Testis (tissue), 5 donors: ENCODE measurements at places on chromosomes 16 and 17. TPM values are rescaled to one million over a fixed set of nuclear protein-coding genes. Genes with fewer than 3 reads are reported as not detected.

- H3K4me3 ChIP-seq: no peak overlapping the region
- no peak for DNase-seq
- H3K4me1 ChIP-seq: peaks cover 38% of the 10 kb centered on the region
- no peak overlapping the region for H3K27ac ChIP-seq
- no peaks in the 10 kb centered on the region for H3K27me3 ChIP-seq
- H3K36me3 ChIP-seq: no peaks in the 10 kb centered on the region
Measured at GRCh38 chr16:12096157-12096777, 119.7 kb downstream of the SNX29 start.

GRCh38 chr16:86354641-86355513, 155.4 kb upstream of the FOXF1 start:
- no peaks in the 10 kb centered on the region for H3K27me3 ChIP-seq
- DNase-seq: no peak
- no peak overlapping the region for H3K4me3 ChIP-seq
- H3K4me1 ChIP-seq: no peaks in the 10 kb centered on the region

GRCh38 chr17:31582151-31582907, 190.9 kb downstream of the RAB11FIP4 start:
- H3K4me3 ChIP-seq: no peak overlapping the region
- peak; percentile 29 for DNase-seq
- peaks cover 17% of the 10 kb centered on the region for H3K4me1 ChIP-seq
- H3K27me3 ChIP-seq: no peaks in the 10 kb centered on the region
- no peaks in the 10 kb centered on the region for H3K36me3 ChIP-seq
- no peak overlapping the region for H3K27ac ChIP-seq

GRCh38 chr17:57604771-57605674, 140.1 kb downstream of the CCDC182 start:
- peak; percentile 68 for DNase-seq
- no peak overlapping the region for H3K4me3 ChIP-seq

DNA sequence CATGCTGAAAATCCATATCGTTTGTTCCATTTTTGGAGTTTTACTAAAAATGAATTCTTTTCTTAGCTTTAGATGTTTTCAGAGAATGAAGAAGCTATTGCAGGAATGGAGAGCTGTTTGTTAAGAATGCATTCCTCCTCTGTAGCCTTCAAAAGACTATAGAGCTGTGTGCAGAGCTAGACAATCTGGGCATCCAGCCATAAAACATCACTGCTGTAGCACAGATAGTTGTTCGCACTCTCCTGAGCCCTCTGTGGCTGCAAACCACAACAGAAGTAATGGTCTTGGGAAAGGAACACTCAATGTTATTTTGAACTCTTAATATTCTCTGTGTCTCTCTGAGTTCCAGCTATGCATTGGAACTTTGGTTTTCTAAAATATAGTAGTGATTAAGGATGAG, 4.9 kb downstream of the TNRC6C start:
- peaks cover 11% of the 10 kb centered on the region for H3K4me1 ChIP-seq
- H3K36me3 ChIP-seq: no peaks in the 10 kb centered on the region
- no peak overlapping the region for H3K27ac ChIP-seq
- H3K4me3 ChIP-seq: no peak overlapping the region

DNA sequence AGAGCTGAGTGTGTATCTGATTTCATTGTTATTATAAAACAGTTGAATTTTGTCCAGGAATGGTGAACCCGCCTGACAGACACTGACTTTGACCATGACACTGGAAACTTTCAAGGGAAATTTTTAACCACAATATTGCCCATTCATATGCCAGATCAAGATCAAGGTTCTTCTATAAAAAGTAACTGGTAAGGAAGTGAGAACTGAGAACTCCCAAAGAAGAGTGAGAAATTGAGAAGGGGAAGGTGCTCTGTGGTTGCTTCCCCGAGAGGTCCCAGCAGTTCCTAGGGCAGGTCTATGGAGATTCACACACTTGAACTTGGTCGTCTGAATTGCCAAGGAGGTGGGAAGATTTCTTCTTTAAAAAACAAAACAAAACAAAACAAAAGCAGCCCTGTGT, 27.3 kb downstream of the SLC6A4 start:
- H3K36me3 ChIP-seq: no peaks in the 10 kb centered on the region
- DNase-seq: peak; percentile 2
- H3K27ac ChIP-seq: no peak overlapping the region
- no peak overlapping the region for H3K4me3 ChIP-seq
- H3K27me3 ChIP-seq: no peaks in the 10 kb centered on the region

GRCh38 chr16:57409065-57409464, 4.5 kb downstream of the CCL17 start:
- no peak overlapping the region for H3K4me3 ChIP-seq
- no peaks in the 10 kb centered on the region for H3K36me3 ChIP-seq
- no peak overlapping the region for H3K27ac ChIP-seq
- H3K27me3 ChIP-seq: no peaks in the 10 kb centered on the region
- no peaks in the 10 kb centered on the region for H3K4me1 ChIP-seq
- no peak for DNase-seq

- H3K4me3 ChIP-seq: no peak overlapping the region
- DNase-seq: no peak
- H3K27me3 ChIP-seq: no peaks in the 10 kb centered on the region
- H3K36me3 ChIP-seq: no peaks in the 10 kb centered on the region
- no peaks in the 10 kb centered on the region for H3K4me1 ChIP-seq
Measured at GRCh38 chr16:50711862-50712559, 18.6 kb downstream of the NOD2 start.

DNA sequence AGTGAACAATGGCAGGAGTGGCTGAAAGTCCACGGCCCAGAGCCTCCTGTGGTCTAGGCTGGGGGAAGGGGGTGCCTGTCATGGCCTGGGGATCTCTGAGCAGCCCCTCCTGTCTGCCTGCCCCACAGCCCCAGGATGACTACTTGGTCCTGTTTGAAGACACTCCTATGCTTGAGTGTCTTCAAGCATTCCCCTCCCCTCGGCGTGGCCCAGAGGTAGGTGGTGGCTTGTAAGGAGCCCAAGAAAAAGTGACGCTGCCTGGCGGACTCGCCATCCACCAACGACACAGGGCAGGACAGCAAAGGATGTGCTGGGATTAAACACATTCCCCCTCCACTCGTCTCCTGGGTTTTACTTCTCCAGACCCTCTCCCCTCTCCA, 5.7 kb downstream of the SULT1A1 start:
- H3K27me3 ChIP-seq: no peaks in the 10 kb centered on the region
- DNase-seq: no peak
- no peaks in the 10 kb centered on the region for H3K36me3 ChIP-seq
- no peak overlapping the region for H3K27ac ChIP-seq

- H3K27ac ChIP-seq: peak overlapping the region; percentile 90
- peak overlapping the region; percentile 84 for H3K4me3 ChIP-seq
- peaks cover 20% of the 10 kb centered on the region for H3K4me1 ChIP-seq
- DNase-seq: no peak
- no peaks in the 10 kb centered on the region for H3K27me3 ChIP-seq
Measured at GRCh38 chr16:30122604-30123160, 338 bp downstream of the MAPK3 start.

DNA sequence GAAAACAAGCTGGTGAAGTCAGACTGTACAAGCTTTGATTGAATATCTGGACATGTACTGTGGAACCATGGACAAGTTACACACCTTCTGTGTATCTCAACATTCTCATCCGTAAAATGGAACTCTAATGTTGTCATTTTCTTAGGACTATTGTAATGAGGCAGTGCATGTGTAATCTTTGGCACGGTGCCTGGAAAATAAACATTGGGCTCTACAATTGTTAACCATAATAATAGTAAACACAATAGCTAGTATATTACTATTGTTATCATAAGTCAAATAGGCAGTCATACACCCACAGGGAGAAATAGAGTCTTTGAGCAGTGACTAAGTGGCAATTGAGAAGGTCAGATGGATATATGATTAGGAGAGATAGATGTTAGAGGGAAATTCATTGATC, 39.8 kb upstream of the ANKFN1 start:
- no peak overlapping the region for H3K4me3 ChIP-seq
- no peaks in the 10 kb centered on the region for H3K27me3 ChIP-seq
- H3K27ac ChIP-seq: no peak overlapping the region
- no peak for DNase-seq
- H3K4me1 ChIP-seq: no peaks in the 10 kb centered on the region

GRCh38 chr17:82860606-82861392, 21.0 kb upstream of the ZNF750 start:
- no peaks in the 10 kb centered on the region for H3K27me3 ChIP-seq
- H3K36me3 ChIP-seq: no peaks in the 10 kb centered on the region

- no peaks in the 10 kb centered on the region for H3K4me1 ChIP-seq
- no peak overlapping the region for H3K27ac ChIP-seq
- no peaks in the 10 kb centered on the region for H3K27me3 ChIP-seq
- no peak overlapping the region for H3K4me3 ChIP-seq
- H3K36me3 ChIP-seq: no peaks in the 10 kb centered on the region
Measured at GRCh38 chr16:80355335-80355734, 185.5 kb upstream of the DYNLRB2 start.

DNA sequence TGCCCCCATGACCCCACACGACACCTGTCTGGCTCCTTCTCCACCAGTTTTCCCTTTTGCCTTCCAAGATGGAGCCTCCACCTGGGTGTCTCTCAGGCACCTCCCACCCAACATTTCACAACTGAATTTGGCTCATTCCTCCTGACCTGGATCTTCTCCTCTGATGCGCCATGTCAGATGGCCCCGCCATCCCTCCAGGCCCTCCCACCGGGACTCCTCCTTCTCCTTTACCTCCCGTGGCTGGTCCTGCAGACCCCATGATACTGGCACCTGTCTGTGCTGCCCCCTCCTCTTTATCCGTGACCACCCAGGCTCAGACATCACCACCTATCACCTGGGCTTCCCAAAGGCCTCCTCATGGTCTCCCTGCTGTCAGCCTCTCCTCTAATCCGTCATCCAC, 4.7 kb downstream of the TRPV3 start:
- no peak overlapping the region for H3K27ac ChIP-seq
- H3K27me3 ChIP-seq: no peaks in the 10 kb centered on the region
- no peaks in the 10 kb centered on the region for H3K4me1 ChIP-seq
- no peak overlapping the region for H3K4me3 ChIP-seq

DNA sequence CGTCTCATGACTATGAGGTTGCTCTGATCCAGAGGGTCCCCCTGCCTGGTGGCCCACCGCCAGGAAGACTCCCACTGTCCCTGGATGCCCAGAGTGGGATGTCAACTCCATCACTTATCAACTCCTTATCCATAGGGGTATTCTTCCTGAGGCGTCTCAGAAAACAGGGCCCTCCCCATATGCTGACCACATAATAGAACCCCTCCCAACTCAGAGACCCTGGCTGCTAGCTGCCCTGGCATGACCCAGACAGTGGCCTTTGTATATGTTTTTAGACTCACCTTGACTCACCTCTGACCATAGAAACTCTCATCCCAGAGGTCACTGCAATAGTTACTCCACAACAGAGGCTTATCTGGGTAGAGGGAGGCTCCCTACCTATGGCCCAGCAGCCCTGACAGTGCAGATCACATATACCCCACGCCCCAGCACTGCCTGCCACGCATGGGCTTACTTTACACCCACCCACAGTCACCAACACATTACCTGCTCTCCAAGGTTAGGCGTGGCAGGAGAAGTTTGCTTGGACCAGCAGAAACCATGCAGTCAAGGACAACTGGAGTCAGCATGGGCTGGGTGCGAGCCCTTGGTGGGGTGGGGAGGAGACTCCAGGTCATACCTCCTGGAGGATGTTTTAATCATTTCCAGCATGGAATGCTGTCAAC, 2.3 kb upstream of the G6PC1 start:
- DNase-seq: no peak
- no peak overlapping the region for H3K4me3 ChIP-seq
- H3K36me3 ChIP-seq: no peaks in the 10 kb centered on the region
- no peaks in the 10 kb centered on the region for H3K27me3 ChIP-seq

The MSLN gene
- total RNA-seq: 1.5 TPM

The CEP131 gene
- total RNA-seq: 48.7 TPM

The MAPT gene
- 6.1 TPM for total RNA-seq

The KRTAP9-4 gene
- not detected for total RNA-seq

The ABCC3 gene
- total RNA-seq: 10.0 TPM

The KRTAP1-5 gene
- total RNA-seq: not detected
